ENCODE measurements at places on chromosomes 7 and 10. TPM values are rescaled to one million over a fixed set of nuclear protein-coding genes. Genes with fewer than 3 reads are reported as not detected.

NME8 gene
- 2.1 TPM for total RNA-seq

MRC1 gene
- total RNA-seq, result 370 TPM

FGL2 gene
- total RNA-seq, result 32.1 TPM

TRIM56 gene
- 60.9 TPM for total RNA-seq

GRM3 gene
- total RNA-seq, result not detected

BZW2 gene
- total RNA-seq, result 28.0 TPM

PPP2R2D gene
- total RNA-seq, result 28.3 TPM

LRRC18 gene
- 0.96 TPM for total RNA-seq

GRCh38 chr10:132229096-132229495 lies 42.3 kb downstream of the DPYSL4 start:
- no peaks in the 10 kb centered on the region for H3K27me3 ChIP-seq
- no peaks in the 10 kb centered on the region for H3K36me3 ChIP-seq
- H3K4me1 ChIP-seq, result peaks cover 9% of the 10 kb centered on the region
- no peak for DNase-seq
- H3K4me3 ChIP-seq, result no peak overlapping the region

- no peaks in the 10 kb centered on the region for H3K36me3 ChIP-seq
- no peak overlapping the region for H3K4me3 ChIP-seq
- H3K27ac ChIP-seq, result no peak overlapping the region
- H3K27me3 ChIP-seq, result no peaks in the 10 kb centered on the region
- DNase-seq, result no peak
Observed at GRCh38 chr10:96690755-96691730, 29.3 kb downstream of the PIK3AP1 start.

DNA sequence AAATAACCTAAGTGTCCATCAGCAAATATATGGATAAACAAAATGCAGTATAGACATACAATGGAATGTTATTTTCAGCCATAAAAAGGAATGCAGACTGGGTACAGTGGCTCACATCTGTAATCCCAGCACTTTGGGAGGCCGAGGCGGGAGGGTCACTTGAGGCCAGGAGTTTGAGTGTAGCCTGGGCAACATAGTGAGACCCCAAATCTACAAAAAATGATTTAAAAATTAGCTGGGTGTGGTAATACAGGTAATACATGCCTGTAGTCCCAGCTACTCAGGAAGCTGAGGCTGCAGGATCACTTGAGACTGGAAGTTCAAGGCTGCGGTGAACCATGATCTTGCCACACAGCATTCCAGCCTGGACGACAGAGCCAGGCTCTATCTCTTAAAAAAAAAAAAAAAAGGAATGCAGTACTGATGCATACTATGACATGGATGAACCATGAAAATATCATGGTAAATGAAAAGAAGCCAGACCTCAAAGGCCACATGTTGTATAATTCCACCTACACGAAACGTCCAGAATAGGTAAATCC lies 6.9 kb downstream of the MCMBP start:
- no peaks in the 10 kb centered on the region for H3K36me3 ChIP-seq
- H3K4me3 ChIP-seq, result no peak overlapping the region
- no peaks in the 10 kb centered on the region for H3K27me3 ChIP-seq
- H3K27ac ChIP-seq, result no peak overlapping the region
- H3K4me1 ChIP-seq, result peaks cover 12% of the 10 kb centered on the region

GRCh38 chr10:126398924-126399323 lies 10.6 kb upstream of the ADAM12 start:
- H3K27ac ChIP-seq, result no peak overlapping the region
- H3K4me3 ChIP-seq, result no peak overlapping the region
- H3K27me3 ChIP-seq, result no peaks in the 10 kb centered on the region
- no peaks in the 10 kb centered on the region for H3K36me3 ChIP-seq
- DNase-seq, result no peak

DNA sequence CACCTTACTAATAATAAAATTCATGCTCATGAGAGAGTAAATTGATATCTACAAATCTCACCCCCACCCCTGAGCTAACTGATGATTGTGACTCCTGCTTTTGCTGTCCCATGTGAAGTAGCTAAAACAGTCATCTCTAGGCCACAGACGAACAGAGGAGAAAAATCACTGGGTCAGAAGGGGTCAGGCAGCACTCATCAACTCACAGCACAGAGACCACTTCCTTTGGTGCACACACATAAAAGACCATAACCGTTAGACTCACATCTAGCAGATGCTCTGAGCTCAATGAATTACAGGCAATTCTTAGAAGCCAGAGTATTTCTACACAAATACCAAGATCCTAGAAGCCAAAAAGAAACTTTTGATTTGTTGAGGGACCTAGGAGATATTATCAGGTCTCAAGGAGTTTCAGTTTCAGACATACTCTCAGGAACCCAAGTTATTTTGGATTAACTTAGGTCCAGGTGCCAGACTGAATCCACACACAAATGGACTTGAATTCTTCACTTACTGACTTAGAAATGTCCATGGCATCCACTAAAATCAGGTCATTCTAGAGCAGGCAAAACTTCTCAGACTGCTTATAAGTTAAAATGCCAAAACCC lies 65.0 kb upstream of the TES start:
- no peak for DNase-seq
- no peaks in the 10 kb centered on the region for H3K27me3 ChIP-seq
- no peak overlapping the region for H3K27ac ChIP-seq
- H3K36me3 ChIP-seq, result no peaks in the 10 kb centered on the region
- H3K4me3 ChIP-seq, result no peak overlapping the region
- H3K4me1 ChIP-seq, result no peaks in the 10 kb centered on the region

GRCh38 chr10:92756201-92757065 lies 66.7 kb downstream of the HHEX start:
- no peaks in the 10 kb centered on the region for H3K36me3 ChIP-seq
- no peaks in the 10 kb centered on the region for H3K27me3 ChIP-seq
- H3K27ac ChIP-seq, result peak overlapping the region; percentile 59
- H3K4me3 ChIP-seq, result no peak overlapping the region
- no peak for DNase-seq

- no peaks in the 10 kb centered on the region for H3K4me1 ChIP-seq
- no peak overlapping the region for H3K27ac ChIP-seq
- H3K36me3 ChIP-seq, result no peaks in the 10 kb centered on the region
- no peaks in the 10 kb centered on the region for H3K27me3 ChIP-seq
- DNase-seq, result no peak
- no peak overlapping the region for H3K4me3 ChIP-seq
Observed at GRCh38 chr10:85604136-85604725, 762.4 kb downstream of the GRID1 start.

DNA sequence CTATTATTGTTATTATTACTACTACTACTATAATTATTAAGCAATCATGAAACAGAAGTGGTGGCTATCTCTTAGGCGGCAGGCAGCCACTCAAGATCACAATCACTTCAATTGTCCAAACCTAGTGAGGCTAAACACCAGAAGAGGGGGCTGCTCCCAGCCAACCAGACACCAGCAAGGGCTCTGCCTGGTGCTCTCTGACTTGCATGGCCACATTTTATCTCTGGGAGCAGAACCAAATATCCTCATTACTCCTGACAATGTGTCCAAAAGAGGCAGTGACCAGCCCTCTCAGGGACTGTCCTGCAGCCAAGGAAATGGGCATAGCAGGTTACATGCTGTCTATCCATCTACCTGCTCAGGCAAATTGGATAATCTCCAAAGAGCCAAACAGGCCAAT lies 187.4 kb upstream of the PDE1C start:
- no peaks in the 10 kb centered on the region for H3K4me1 ChIP-seq
- H3K27me3 ChIP-seq, result no peaks in the 10 kb centered on the region
- no peak for DNase-seq
- no peak overlapping the region for H3K4me3 ChIP-seq
- no peak overlapping the region for H3K27ac ChIP-seq

DNA sequence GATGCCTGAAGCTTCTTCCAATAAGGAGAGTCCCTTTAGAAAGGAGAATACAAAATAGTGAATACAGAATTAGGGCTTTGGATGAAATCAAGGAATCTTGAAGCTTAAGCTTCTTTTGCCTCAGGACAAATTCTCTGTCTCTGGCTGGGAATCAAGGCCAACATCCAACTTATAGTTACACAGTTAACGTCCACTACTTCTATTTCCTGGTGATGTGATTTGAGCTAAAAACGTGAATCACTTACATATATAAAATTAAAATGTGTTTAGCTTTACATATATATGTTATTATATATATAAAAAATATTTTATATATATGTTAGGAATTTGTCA lies 11.4 kb upstream of the INPP5F start:
- no peaks in the 10 kb centered on the region for H3K27me3 ChIP-seq
- H3K27ac ChIP-seq, result no peak overlapping the region
- H3K36me3 ChIP-seq, result no peaks in the 10 kb centered on the region
- DNase-seq, result no peak
- H3K4me3 ChIP-seq, result no peak overlapping the region

DNA sequence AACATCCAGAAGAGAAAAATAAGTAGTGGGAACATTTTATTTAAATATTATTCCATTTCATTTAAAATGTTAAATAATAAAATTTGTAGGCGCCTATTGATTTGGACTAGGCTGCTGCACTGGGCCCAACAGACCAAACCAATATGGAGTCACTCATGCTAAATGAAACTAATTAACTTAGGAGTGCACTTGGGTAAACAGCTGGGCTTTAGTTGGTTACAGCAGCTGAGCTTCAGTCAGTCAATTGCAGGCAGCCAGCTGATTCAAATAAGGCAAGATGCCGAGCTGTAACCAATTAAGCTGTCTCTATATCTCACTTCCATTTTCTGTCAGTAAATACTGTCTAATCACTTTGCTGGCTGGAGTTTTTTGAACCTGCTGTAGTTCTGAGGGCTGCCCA lies 102.1 kb upstream of the WDR11 start:
- no peaks in the 10 kb centered on the region for H3K36me3 ChIP-seq
- H3K27me3 ChIP-seq, result no peaks in the 10 kb centered on the region
- no peak overlapping the region for H3K4me3 ChIP-seq
- no peak for DNase-seq
- no peak overlapping the region for H3K27ac ChIP-seq
